AG09309 (cell line): ENCODE measurements at places on chromosomes 5 and 9.

GRCh38 chr5:130710596-130710995 is 454.5 kb downstream of the HINT1 start:
- no peak for DNase-seq

DNA sequence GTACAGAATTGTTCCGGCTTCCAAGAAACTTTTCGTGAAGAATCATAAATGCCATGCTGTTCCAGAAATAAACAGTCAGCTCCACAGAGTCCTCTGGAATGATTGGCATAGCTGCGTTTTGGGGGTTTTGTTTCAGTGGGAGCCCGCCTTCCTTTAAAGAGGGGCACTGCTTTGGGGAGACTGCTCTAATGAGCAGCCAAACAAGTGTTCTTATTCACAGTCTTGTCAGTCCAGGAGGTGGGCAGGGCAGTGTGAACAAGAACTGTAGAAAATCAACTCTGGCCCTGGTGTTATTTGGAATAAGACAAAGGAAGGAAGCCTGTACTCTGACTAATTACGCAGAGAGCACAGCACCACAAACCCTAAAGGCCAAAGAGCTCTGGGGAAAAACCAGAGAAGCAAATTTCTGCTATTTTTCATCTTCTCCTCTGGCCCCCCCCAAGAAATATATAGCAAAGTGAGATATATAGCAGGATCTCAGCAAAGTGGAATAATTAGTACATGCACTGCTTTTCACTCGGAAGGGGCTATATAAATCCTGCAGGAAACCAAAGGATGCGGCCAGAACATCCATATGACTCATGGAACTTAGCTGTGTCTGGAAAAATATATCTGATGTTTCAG is 92.9 kb downstream of the GLDC start:
- DNase-seq: no peak

GRCh38 chr9:73683862-73684591 is 532.4 kb downstream of the ANXA1 start:
- DNase-seq: no peak

GRCh38 chr9:91433180-91433579 is 9.5 kb upstream of the NFIL3 start:
- DNase-seq: peak; percentile 91

DNA sequence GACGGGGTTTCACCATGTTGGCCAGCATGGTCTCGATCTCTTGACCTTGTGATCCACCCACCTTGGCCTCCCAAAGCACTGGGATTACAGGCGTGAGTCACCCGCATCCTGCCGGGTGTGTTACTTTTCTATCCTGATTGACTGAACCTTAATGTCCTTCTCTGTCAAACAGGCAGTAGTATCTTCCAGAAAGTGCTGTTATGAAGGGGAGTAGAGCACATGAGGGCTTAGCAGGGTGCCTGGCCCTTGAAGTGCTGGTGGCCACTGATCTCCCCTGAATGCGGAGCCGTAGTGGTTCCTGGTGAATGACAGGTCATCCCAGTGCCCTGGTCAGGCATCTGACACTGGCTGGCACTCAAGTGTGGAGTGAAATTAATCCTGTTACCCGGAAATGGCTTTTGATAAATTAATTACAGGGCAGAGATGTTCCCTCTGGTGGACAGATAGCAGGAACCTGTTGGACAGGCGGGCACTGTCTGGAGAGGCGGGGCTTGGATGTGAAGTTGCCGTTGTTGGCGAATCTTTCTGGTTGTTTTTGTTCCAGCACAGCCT is 28.4 kb downstream of the PRRC2B start:
- DNase-seq: no peak

GRCh38 chr9:131841765-131842318 is 102.0 kb upstream of the RAPGEF1 start:
- DNase-seq: no peak

- DNase-seq: no peak
Measured at GRCh38 chr5:105501315-105501714, 1938.7 kb upstream of the NUDT12 start.

- DNase-seq: no peak
Measured at GRCh38 chr5:92580814-92581213, 1000.2 kb downstream of the NR2F1-AS1 start.

- no peak for DNase-seq
Measured at GRCh38 chr5:59412428-59412827, 481.1 kb downstream of the PDE4D start.

DNA sequence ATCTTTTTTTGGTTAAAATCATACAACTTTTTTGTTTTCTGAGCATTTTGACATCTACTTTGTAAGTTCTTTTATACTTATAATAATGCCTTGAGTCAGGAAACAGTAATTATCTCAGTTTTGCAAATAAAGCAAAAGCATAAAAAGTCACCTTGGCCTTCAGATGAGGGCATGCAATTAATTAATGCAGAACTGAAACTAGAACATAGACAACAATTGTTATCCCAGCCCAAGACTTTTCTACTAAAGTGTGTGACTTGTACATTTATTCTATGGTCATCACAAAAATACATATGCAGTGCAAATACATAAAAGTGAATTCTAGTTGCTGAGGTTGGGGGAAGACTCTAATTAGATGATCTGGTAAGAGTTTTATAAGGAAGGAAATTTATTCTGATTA is 179.9 kb downstream of the ST8SIA4 start:
- DNase-seq: no peak

- DNase-seq: peak; percentile 37
Measured at GRCh38 chr9:100492952-100493351, 20.0 kb downstream of the TMEFF1 start.

- DNase-seq: no peak
Measured at GRCh38 chr5:116571568-116572349, 2.9 kb downstream of the SEMA6A start.

DNA sequence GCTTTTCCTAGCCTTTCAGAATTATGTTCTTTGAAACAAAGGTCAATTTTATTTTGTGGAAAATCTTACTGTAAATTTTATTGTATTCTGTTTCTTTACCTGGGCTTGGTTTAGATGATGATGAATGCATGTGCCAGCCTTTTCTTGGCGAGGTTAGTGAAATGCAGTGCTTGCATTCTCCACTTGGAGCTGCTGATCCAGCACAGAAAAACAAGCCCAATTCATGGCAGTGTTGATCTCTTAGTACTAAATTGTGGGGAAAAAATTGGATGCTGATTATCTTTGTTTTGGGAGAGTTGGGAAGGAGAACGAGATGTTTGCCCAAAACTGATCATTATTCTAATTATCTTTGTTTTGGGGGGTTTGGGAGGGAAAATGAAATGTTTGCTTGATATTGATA is 3.7 kb downstream of the HABP4 start:
- no peak for DNase-seq

GRCh38 chr5:140110646-140110957 is 3.3 kb upstream of the PURA start:
- DNase-seq: no peak

DNA sequence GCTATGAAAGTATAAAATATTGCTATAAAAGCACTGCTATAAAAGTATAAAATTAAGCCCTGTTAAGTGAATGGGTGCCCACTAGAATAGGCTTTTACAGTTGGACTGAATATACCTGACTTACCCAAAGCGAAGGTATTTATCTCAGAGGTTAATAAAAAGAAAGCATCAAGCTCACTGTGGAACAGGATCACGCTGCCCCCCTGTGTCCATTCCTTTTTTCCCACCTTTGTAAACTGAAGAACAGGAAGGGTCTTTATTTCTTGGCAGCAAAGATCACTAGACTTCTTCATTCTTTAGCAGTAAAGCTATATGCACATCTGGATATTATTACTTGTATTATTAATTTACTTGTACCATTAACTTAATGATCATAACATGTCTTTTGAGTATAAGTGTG is 22.1 kb upstream of the PLPP6 start:
- no peak for DNase-seq

DNA sequence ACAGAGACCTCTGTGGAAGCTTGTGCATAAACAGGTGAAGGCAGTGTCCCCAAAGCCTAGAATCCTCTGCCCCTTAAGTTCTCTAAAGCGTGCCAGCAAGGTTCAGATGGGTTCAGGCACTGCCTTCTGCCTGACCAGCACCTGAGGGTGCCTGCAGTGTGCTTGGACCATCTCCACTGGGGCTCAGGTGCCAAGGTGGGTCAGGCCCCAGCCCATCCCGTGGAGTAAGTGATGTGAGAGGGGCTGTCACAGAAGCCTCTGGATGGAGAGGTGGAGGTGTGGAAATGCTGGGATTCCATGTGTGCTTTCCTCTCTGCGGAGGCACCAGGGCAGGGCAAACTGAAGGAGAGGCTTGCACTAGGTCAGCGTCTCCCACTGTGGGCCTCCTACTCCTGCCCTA is 118.5 kb downstream of the DAB2IP start:
- DNase-seq: no peak

- DNase-seq: peak; percentile 84
Measured at GRCh38 chr9:70120834-70121510, 77.3 kb downstream of the MAMDC2 start.

DNA sequence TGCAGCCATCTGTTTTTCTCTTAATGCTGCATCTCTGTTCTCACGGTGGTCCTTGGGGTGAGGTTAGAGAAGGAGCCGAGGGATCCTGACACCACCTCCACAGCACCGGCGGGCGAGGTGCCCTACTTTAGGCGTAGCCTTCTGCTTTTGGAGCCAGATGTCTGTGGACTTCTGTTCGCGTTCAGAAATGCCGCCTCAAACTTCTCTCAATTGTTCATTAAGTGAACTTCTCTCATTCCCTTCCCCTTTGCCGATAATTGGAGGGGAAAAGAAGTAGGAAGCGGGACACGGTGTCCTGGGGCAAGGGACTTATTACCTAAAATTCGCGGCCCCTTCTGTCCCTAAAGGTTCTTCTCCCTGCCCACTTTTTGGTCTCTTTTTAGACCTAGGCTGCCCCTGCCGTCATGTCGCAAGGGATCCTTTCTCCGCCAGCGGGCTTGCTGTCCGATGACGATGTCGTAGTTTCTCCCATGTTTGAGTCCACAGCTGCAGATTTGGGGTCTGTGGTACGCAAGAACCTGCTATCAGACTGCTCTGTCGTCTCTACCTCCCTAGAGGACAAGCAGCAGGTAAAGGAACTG is 455 bp downstream of the KIF20A start:
- no peak for DNase-seq

- no peak for DNase-seq
Measured at GRCh38 chr5:85278193-85278592, 893.5 kb upstream of the EDIL3 start.

- DNase-seq: no peak
Measured at GRCh38 chr5:32059761-32060530, 114.2 kb downstream of the GOLPH3 start.

- DNase-seq: no peak
Measured at GRCh38 chr5:18992264-18992663, 995.7 kb downstream of the CDH18 start.

DNA sequence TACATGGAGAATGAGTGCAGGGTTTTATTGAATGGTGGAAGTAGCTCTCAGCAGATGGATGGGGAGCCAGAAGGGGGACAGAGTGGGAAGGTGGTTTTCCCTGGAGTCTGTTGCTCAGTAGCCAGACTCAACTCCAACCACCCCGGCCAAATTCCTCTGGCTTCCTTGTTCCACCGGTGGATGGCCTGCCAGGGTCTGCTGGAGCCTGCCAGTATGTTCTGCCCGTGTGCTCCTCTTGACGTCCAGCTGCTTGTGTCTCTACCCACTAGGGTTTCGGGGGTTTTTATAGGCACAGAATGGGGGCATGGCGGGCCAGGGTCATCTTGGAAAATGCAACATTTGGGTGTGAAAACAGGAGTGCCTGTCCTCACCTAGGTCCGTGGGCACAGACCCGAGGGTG is 51.4 kb upstream of the KLF9 start:
- no peak for DNase-seq

GRCh38 chr5:62778316-62779009 is 199.8 kb downstream of the LRRC70 start:
- no peak for DNase-seq

DNA sequence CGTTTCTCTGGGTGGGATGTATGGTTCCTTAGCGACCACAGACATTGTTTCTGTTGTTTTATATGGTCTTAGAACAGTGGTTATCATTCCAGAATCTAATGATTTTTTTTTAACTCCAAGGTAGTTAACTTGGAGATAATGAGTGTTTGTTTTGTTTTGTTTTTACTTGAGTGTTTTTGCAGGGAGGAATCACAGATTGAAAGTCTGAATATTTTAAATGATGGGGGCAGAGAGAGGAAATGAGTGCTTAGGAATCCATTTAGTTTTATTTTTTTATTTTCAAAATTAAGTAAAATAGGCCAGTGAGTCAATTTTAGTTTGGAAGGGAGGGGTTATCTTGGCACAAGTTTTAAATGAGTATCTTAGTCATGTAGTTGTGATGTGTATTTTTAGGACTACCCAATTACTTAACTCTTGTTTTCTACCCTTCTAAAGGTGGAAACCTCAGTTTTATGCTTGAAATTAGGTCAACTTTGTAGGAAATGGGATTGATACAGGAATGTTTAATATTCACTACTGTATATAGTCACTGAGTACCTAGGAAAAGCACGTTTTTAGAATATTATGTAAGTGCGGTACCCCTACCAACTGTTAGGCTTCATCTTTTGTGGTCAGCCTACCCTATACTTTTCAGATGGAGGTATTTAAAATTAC is 2.0 kb downstream of the UBE2R2 start:
- peak; percentile 7 for DNase-seq

DNA sequence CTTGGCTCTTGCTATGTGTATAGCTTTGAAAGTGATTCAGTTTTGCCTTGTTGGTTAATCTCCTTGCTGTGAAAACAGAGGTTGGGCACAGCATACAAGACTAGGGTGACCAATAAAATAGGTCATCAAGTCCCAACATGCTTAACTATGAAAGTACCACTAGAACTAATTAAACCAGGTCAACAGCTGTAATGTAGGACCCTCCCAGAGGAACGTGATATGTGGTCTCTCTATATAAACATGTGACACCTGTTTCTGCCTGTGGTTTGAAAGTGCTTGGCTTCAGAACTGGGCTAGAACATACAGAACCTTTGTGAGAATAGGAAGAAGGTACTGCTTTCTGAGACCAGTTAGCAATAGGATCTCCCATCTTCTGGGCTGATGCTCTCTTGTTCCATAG is 297.1 kb downstream of the FBXL7 start:
- no peak for DNase-seq
